CD4-positive, alpha-beta T cell treated with Interleukin-10 for 1 hour (primary cell): ENCODE measurements at places on chromosomes 6 and 20.

DNA sequence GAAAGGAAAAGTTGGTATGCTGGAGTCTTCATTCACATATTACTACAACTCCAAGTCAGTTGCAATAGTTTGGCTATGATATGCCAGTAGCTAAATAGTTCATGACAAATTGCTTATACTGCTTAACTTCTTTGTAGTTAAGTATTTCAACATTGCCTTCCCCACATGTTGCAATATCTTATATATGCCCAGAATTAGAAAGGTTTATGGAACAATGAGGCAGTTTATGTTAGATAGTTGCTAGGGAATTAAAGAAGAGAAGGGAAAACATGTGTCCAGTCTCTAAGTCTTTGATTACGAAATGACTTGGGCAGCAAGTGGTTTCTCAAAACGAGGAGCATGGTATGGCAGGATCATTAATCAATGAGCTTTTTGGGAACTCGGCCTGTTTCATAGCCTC is 145.8 kb downstream of the PLCB4 start:
- DNase-seq = no peak

DNA sequence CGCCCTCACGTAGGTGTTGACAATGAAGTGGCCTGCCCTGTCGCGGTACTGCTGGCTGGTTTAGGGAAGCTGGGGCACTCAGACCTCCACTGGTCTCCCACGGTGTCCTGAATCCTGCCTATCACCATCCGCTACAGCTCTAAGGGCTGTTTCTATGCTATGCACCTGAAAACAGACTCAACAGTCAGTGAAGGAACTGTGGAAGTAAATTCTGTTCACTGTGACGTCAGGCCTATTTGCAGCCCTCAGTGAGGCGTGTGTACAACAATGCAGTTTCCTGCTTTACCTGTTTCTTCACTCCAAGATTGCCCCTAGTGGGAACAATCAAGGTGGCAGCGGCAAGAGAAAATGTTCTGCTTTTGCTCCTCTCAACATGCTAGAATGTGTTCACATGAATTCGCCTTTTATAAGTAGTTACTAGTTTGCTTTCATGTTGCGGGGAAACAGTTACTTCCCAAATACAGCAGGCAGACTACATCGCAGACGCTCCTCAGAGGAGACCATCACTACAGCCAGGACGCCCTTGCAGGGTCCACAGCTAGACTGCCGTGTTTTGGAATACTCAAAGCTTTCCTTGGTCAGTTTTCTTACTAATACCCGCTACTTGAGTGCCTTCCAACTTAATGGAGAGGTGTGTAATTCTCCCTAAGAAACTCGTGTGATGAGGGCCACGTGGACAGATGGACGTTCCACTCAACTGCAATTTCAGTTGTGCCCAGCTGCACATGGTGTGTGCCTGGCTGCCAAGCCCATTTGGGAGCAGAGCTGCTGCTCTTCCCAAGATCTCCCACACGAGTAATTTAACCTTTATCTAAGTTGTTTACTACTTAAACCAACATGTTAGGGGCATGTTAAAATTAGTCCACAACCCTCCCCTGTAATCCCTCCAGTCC is 25.4 kb downstream of the DIDO1 start:
- no peak for DNase-seq

DNA sequence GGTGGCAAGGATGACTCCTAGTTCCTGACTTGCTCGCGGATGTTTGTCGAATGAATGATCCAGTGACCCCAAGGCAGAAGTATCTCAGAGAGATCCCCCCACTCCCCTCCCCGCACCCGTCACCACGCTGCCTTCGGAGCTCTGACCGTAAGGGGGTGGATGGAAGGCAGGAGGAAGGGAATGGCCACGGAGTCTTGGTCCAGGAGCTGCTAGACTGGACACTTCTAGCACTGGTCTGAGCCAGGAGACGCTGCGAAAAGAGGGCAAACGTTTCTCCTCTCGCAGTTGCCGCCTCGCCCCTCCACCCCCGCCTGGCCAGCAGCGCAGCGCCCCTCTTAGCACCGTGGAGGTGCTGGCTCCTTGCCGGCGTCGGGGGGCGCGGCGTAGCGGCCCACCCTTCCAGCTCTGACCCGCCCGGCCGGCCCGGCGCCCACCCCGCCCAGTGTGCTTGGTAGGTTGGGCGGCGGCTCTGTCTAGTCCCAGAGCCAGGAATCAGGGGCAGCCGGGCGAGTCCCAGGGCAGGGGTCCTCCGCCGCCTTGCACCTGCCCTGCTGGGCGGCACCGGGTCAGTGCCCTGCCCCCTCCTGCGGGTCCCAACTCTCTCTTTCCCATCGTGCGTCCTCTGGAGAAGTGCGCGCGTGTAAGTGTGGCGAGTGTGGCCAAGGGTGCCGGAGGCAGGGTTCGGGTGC is 2.4 kb upstream of the DBNDD2 start:
- DNase-seq = peak; percentile 14

GRCh38 chr6:5215799-5216198 is 45.0 kb downstream of the LYRM4 start:
- no peak for DNase-seq

DNA sequence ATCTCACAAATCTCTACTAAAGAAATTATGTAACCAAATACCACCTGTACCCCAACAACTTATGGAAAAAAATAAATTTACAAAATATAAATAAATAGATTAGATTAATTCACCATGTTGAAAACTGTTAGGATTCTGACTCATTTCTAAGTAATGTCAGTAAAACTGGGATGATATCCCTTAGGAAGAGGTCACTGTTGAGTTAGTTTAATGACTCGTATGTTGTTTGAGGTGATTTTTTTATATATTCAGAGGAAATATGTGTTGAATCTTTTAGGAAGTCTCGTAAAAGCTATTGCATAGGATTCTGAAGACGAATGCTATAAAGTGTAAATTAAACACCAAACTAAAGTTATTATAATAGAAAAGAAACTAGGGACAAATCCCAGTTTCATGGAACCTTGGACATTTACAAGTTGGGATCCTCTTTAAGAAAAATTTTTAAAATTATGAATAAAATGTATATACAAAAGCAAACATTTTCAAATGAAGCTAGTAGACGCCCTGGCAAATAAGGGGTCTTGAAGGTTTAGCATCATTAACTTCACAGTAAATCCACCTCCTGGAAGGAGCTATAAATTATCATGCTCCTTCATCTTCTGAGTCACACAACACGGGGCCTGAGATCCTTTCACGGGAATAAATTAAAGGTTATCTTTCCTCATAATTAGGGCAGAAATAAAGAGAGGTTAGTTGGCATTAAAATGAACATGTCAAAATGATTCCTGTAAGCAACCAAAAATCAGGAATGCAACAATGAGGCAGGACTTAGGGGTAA is 37.0 kb upstream of the POU3F2 start:
- DNase-seq = no peak

- DNase-seq = peak; percentile 35
Measured at GRCh38 chr6:3022765-3023662, 23.3 kb downstream of the NQO2 start.

DNA sequence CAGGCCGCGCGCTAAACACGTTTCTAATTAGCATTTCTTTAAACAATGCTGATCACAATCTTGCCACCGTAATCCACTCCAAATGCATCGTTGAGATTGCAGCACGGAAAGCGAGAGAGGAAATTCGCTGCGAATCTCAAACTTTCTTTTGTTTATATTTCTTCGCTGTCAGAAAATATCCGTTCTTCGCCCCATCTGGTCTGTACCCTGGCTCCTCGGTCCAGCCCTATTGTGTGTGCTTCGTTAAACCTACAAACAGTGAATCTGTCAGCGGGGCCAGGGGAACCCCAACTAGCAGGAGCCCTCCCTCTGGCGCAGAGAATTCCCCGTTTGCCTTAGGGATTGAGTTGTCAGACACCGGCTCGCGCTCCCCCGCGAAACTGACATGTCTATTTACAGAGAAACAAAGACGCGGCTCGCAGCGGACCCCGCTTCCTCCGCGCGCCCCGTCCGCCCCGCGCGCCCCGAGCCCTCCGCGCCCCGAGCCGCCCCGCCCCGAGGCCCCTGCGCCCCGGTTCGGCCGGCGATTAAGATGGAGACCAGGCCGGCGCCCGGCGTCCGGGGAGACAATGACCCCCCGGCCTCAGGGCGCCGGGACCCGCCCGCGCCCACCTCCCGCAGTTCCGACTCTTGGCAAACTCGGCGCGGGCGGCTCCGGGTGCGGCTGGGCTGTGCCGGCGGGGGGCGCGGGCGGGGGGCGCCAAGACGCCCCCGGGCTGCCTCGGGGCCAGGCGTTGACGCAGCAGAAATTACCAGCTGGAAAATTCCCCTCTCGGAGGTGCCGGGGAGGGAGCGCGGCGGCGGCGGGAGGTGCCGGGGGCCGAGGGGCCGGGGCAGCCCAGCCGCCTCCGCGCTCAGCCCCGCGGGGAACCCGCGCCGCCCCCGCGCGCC is 874 bp downstream of the ZBTB46 start:
- DNase-seq = peak; percentile 13

GRCh38 chr6:152085451-152085921 is 278.0 kb downstream of the ESR1 start:
- DNase-seq = no peak

GRCh38 chr6:107543088-107543487 is 53.2 kb downstream of the SOBP start:
- no peak for DNase-seq

DNA sequence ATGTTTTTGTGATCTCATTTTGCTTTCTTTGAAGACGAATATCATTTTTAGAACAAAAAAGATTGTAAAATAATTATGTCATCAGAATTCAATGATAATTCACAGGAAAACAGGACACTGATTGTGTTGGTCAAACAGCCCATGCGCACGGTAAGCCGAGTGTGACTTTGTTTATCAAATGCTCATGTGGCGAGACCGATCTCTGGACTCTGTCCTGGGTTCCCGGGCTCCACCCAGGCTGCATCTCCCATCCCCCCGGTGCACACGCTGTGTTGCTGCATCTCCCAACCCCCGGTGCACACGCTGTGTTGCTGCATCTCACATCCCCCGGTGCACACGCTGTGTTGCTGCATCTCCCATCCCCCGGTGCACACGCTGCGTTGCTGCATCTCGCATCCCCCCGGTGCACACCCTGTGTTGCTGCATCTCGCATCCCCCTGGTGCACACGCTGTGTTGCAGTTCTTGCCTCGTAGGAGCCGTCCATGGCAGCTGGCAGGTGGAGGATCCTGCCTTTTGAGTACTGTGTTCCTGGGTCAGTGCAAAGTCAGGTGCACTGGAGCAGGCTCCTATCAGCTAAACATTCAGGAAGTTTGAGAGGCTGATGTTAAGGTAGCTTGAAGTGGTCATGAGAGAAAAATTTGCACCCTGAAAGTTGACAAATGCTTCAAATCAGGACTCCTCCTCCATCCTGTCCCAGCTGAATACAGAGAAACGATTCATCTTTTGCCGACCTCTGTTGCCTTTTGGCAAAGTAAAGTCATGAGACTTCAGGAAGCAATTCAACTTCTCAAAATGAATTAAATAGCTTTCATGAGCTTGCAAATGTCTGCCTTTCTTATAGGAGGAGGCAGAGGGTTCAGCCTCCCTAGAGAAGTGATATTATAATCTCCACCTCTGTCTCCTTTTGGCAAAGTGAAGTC is 77.1 kb upstream of the FRMD1 start:
- no peak for DNase-seq

DNA sequence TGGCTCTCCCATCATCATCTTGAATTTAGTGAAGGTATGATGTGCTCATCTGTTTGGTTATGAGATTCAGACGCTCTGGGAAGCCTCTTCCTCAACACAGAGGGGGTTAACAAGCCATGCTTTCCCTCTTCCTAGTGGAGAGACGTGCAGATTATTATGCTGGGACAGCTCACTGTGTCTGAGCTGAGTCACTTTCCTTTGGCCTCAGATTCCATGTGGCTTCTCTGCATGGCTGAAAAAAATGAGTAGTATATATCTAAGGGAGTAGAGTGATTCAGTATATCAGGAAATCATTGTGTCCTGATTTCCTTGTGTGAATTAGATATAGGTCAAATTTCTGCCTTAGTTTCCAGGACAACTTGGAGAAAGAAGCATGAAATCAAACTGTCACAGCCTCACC is 52.6 kb downstream of the FIG4 start:
- no peak for DNase-seq

DNA sequence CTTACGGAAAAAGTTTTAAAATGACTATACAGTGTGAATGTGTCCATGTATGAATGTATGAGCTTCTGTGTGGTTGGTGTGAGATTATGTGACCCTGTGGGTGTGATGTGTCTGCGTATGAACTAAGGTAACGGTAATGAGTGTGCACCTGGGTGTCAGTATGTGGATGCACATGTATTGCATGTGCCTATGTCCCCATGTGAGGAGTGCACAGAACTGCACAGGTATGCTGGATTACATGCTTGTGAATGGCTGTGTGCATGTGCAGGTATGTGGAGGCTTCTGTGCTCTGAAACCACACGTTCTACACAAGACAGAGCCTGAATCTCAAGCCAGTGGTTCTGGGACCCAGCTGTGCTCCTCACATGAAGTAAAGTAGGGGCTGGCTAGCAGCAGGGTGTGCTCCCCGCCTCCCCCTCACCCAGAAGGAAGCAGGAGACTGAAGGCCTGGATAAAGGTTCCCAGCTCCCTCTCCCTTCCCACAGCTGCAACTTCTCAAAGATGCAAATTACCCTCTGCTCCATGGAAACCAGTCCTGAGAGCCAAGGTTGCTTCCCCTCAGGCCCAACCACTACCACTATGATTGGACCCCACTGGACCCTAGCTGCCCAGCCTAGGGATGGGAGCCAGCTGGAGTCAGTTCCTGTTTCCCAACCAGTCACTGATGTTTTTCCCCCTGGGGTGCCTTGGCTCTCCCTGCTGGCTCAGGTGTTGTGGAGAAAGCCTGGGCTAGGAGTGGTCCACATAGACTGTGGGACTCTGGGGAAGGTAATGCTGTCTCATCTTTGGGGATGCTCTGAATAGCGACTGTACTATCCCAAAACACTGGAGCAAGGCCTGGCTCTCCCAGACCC is 24.8 kb upstream of the SPDEF start:
- DNase-seq = no peak
